ENCODE measurements at places on chromosomes 3 and 15.
A peak's percentile ranks its signal among the peaks of the same experiment; 100 is the strongest.

DNA sequence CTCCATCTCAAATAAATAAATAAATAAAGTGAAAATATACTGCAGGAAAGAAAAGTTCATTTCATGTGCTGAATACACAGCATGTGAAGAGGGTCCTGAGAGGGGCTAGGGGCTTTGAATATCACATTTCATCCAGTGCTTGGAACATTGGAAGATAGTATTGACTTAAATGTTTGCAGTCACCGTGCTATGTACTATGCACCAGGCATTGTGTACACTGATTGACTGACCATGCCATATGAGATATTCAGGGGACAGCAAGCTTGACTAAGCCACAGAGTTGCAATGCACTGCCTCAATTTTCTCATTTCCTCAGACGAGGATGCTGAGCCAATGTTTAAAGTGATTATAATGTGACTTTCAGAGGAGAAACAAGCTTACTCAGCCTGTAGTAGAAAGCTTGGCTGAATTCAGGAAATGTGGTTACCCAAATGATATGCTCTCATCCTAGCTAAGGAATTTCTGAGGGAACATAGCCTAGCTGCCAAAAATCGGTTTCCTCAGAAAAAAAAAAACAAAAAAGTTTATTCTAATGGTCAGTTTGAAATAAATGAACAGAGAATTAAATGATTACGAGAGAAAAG is 557.9 kb downstream of the FGF12 start:
- peaks cover 5% of the 10 kb centered on the region for H3K27me3 ChIP-seq
- no peak for DNase-seq
- no peaks in the 10 kb centered on the region for H3K4me1 ChIP-seq
- no peak overlapping the region for H3K27ac ChIP-seq
- no peaks in the 10 kb centered on the region for H3K36me3 ChIP-seq
- no peak overlapping the region for H3K4me3 ChIP-seq

DNA sequence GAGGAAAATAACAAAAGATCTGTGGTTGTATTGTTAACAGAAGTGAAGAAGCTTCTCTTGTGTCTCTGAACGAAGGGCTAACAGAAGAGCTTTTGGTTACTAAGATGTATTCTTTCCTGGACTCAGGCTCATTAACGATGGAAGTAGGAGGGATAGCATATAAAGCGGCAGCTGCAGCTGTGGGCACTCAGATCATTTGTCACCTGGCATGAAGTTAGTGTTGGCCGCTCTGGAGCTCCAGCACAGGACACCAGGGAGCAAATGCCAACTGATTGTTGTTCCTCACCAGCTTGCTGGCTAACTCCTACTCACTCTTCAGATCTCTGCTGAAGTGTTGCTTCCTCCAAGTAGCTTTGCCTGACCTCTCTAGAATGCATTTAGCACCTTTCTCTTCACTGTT is 15.5 kb upstream of the SLITRK3 start:
- H3K4me1 ChIP-seq: no peaks in the 10 kb centered on the region
- H3K4me3 ChIP-seq: no peak overlapping the region
- no peaks in the 10 kb centered on the region for H3K36me3 ChIP-seq

GRCh38 chr3:101825904-101826445 is 23.3 kb upstream of the NFKBIZ start:
- no peaks in the 10 kb centered on the region for H3K27me3 ChIP-seq
- no peaks in the 10 kb centered on the region for H3K36me3 ChIP-seq
- peak overlapping the region; percentile 83 for H3K4me3 ChIP-seq
- no peak for DNase-seq
- peaks cover 57% of the 10 kb centered on the region for H3K4me1 ChIP-seq
- H3K27ac ChIP-seq: peak overlapping the region; percentile 98

DNA sequence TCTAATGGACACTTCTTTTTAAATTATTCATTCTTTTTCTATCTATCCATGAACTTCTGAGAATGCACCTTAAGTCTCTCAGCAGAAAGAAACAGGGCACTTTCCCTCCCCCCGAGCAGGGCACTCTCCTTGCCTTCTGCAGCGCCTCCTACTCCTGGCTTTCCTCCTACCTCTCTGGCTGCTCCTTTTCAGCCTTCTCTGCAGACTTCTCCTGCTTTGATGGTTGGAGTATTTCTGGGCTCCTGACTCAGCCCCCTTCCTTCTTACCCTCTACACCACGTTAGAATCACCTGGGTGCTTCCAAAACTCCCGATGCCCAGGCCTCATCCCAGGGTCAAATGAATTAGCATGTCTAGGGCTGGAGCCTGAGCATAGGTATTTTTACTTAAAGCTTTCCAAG is 3.4 kb downstream of the SCN5A start:
- DNase-seq: no peak
- no peak overlapping the region for H3K27ac ChIP-seq
- peaks cover 6% of the 10 kb centered on the region for H3K4me1 ChIP-seq
- H3K27me3 ChIP-seq: peaks cover 5% of the 10 kb centered on the region
- H3K36me3 ChIP-seq: no peaks in the 10 kb centered on the region

All from naive thymus-derived CD8-positive, alpha-beta T cell (primary cell).